Peyer's patch (tissue), 4 donors: ENCODE measurements at places on chromosomes 1 and 21. TPM values are rescaled to one million over a fixed set of nuclear protein-coding genes. Genes with fewer than 3 reads are reported as not detected.

GRCh38 chr1:54997711-54997986 lies 1.1 kb upstream of the BSND start:
- no peak for DNase-seq

DNA sequence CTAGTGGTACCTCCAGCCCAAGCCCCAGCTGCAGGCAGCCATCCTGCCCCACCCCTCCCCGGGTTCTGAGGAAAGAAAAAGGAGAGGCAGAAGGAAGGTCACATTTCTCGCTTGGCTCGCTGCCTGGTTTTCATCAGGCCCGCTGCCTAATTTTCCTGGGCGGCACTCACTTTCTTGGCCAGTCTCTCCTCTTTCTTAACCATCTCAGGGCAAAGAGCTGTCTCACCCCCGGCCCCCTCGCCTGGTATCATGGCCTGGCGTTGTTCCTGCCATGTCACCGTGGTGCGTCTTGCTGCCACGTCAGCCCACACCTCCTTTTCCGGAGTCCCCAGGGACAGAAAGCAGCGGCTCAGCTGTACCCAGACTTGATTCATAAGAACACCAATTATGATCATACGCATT lies 26.6 kb upstream of the CASZ1 start:
- no peak for DNase-seq

- DNase-seq, result no peak
These were observed 92.8 kb downstream of the PDE9A start for GRCh38 chr21:42746240-42746592.

DNA sequence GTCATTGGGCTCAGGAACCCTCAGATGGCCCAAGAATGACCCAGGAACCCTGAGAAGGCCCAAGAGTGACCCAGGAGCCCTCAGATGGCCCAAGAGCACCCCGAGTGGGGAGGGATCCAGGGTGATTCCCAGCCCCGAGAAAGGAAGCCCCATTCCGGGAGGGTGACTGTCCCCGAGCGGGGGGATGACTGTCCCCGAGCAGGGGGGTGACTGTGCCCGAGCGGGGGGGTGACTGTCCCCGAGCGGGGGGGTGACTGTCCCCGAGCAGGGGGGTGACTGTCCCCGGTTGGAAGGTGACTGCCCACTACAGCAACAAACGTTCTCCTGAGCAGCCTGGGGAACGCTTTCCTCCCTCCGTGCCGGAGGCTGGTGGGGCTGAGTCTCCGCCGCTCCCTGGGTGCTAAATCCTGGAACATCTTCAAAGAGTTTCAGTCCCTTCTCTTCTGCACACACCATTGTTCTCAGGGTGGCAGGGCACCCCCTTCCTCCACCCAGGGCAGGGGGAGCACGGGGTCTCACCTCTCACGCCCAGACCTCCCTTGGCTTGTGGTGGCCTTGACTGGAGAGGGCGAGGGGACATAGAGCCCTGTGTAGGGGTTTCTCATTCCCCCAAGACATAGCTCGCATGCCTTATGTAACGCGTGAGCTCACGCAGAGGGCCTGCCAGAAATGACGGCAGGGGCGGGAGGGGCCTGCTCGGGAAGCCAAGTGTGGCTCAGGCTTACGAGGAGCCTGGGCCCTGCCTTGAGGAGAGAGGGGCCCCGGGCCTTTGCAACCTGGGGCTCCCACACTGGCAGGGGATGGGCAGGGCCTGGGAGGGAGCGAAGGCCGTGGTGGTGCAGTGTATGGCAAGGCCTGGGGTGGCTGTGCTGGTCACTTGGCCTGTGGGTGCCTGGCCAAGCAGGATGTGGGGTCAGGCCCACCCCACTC lies 14.3 kb upstream of the SKI start:
- no peak for DNase-seq

GRCh38 chr1:112687361-112687760 lies 12.9 kb downstream of the MOV10 start:
- DNase-seq, result no peak

The GJA9 gene
- total RNA-seq, result not detected

DNA sequence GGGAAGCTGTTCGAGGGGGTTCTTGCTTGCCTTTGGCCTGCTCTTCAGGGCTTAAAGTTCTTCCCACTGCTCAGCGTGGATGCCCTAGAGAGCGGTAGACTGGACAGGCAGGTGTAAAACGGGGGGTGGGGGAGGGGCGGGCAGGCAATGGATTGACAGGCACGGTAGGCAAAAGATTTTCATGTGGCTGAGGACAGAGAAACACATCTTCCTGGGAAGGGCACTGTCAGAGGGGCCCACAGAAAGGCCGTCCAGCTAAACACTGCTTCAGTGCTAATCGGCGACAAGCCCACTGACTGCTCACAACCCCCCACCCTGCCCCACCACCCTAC lies 412 bp downstream of the ABCA4 start:
- no peak for DNase-seq

- no peak for DNase-seq
These were observed 1.8 kb upstream of the TCP10L start for GRCh38 chr21:32587120-32587519.

The CACHD1 gene
- total RNA-seq, result 7.1 TPM

- no peak for DNase-seq
These were observed 223.4 kb upstream of the FMN2 start for GRCh38 chr1:239868058-239868832.

- DNase-seq, result no peak
These were observed 1106.8 kb downstream of the AMY1C start for GRCh38 chr1:104856518-104856917.

The NTRK1 gene
- total RNA-seq, result 0.57 TPM
